Karpas-422 (cell line): ENCODE measurements at places on chromosomes 3 and 15. TPM values are rescaled to one million over a fixed set of nuclear protein-coding genes. Genes with fewer than 3 reads are reported as not detected.

TMEM266 gene
- total RNA-seq, result not detected in 2 replicates

DNA sequence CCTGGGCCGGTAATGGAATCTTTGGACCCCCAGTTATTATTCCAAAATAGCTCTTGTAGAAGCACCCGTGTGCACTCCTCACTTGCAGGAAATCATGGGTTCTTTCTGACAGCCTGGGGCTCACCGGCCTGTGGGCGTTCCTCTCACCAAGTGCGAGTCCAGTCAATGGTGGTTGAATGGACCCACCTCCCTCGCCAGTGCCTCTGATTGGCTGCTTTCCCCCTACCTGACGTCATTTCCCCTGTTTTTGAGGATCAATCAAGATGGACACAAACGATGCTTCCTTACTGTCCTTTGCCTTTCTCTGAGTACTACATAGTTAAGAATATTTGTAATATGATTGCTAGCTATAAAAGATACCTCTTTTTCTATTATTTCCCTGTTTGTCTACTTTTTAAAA, 18.1 kb downstream of the MOBP start:
- DNase-seq, result no peak

DNA sequence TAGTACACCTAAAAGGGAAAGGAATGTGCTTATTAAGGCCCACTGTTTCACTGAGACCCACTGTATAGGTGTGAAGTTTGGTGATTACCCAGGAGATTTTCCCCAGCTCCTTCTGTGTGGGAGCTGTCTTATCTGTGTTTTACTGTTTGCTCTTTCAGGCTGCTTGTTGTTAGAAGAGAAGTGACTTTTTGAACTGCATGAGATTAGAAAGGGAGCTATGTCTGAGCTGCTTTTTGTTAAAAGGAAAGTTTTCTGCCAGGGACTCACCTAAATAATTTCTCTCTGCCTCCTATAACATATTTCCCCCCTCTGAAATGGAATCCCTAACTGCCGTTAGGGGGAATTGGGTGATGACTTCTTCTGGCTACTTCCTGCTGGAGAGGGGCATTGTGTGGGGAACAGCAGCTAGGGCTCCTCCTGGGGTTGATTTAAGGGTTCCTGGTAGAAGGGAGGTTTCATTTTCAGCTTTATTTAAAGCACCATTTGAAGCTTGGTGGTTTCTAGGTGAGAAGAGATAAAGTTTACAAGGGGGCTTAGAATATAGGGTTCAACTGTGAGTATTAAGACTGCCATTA, 77.1 kb upstream of the ATP11B start:
- DNase-seq, result no peak

DNA sequence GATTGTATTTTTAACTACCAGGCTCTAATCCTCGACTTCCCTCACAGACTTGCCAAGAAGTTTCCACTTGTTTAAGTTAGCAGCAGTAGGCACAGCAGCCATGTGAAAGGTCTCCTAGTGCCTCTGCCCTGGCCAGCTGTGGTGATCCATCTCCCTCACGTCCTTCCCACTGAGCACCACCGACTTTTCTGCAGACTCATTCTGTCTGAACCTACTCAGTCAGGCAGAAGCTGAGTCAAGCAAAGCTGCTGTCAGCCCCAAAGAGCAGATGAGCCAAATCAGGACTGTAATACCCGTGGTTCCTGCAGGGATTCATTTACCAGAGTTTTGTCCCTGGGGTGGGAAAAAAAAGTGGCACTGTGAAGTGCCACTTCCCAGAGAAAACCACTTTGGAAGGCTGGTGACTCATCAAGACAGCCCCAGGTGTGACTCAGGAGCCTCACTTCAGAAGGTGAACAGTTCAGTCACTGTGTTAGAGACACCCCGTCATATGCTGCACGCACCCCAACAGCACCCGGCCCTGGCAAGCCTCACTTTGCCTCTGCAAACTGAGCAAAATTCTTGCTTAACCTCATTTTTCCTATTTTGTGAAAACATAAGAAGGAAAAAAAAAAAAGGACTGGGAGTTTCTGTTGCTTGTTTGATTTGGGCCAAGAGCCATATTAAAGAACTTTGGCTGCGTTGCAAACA, 76.0 kb downstream of the WWTR1 start:
- DNase-seq, result no peak

DNA sequence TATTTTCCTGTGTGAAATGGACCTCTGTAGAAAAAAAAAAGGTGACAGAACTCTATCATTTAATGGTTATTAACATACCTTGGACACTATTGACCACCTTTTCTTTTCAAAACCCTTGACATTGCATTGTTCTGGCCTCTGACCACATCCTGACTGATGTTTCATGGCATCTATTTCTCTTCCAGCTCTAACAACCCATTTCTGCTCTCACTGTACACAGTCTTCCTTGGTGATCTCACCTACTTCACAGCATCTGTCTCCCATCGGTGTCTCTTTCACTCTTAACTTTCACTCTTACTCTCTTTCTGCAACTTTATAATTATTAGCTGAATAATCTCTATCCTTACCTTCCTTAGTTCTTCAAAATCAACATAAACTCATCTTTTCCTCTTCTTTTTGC, 217.4 kb upstream of the CD96 start:
- no peak for DNase-seq

DNA sequence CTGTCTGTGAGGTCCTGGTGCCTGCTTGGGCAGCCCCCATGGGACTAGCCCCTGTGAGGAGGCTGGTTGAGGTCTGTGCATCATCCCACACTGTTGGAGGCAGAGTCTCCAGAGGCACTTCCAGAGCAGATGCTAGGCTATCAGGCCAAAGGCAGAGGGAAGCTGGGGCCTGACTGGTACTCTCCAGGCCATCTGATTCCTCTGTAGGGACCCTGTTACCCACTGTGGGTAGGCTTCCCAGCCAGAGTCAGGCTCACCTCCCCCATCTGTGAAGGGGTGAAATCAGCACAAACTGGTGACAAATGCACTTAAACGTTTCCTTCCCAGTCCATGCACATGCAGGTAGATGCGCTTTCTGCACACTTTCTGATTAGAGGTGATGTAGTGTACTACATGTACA, 212.6 kb upstream of the TOPAZ1 start:
- no peak for DNase-seq
